ENCODE measurements at places on chromosomes 5 and 9.

DNA sequence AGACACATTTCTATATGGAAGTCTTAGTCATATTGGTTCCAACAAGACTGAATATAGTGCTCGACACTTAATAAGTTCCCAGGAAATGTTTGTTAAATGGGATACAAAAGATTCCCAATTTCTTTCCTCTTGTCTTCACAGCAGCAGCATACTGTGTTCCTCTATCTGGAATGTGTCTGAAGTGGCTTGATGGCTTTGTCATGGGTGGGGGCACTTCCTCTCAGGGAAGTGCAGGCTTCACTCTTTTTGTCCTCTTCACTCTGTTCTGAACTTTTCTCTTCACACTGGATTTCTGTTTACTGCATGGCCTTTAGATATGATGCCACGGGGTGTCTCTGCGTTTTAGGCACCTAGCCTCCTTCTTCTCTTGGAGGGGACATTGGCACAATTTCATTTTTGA lies 127.7 kb upstream of the C9orf72 start:
- no peak for DNase-seq

DNA sequence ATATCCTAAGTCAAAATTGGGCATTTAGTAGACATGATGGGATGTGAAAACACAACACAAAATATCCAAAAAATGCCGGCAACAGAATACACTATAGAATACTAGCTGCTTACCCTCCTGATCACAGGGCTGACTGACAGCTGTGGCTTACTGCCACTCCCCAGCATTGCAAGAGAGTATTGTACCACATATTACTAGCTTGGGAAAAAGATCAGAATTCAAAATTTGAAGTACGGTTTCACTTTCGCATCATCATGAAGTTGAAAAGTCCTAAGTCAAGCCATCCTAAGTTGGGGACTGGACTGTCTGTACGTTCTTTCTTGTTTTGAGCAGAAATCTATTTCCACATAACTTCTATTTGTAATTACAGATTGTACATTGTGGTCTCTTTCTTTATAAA lies 851.4 kb downstream of the MAT2B start:
- DNase-seq = no peak

DNA sequence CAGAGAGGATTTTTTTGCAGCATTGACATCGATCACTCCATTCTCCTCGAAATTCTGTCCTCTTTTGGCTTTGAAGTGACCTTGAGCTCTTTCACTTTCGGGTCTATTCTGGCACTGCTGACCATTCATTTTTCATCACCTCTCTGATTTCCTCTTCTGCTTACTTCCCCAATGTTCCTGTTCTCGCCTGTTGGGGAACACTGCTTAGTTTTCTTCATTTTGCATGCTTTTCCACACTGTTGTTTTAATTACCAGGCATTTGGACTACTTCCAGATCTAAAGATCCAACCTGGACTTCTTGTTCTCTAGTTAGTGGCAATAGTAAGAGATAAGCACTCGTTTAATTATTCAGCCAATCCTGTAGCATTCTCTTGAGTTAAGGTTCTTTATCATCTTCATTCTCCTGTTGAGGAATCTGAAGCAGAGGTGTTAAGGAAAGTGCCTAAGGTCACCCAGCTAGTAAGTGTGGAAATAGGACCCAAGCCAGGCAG lies 53.4 kb downstream of the MAN2A1 start:
- no peak for DNase-seq

DNA sequence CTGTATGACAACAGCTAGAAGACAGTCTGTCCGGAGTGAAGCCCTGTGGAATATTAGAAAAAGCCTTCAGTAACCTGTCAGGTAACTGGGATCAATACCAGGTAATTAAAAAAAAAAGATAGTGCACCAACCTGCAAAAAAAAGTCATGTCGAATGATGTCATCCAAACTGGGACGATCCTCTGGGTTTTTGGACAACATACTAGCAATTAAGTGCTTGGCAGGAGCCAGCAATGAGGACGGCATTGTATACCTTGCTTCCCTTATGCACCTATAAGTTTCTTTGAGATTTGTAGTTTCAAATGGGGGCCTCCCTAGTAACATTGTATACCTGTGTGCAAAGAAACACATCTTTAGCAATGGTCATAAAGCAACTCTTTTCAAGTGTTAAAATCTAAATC lies 2.8 kb downstream of the PLK2 start:
- no peak for DNase-seq

- DNase-seq = no peak
Observed at GRCh38 chr5:140321796-140322195, 18.9 kb upstream of the PFDN1 start.

- DNase-seq = no peak
Observed at GRCh38 chr5:141883184-141883891, 5.1 kb upstream of the PCDH1 start.

DNA sequence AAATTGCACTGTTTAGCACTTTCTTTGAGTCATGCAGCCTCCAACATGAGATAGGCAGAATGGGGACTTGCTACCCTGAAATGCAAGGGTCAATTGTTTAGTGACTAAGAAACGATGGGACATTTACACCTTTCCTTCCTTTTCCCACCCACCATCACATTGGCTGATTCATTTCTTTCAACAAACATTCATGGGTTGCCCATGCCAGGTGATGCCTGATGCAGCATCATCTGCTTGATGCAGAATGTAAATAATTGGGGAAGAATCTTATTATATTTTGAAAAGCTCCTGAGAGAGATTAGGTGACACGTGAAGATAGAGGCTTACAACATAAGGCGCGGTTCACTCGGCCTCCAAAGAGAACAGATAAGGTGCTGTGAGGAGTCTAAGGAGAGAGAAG lies 4.5 kb upstream of the TRMT10B start:
- DNase-seq = no peak

DNA sequence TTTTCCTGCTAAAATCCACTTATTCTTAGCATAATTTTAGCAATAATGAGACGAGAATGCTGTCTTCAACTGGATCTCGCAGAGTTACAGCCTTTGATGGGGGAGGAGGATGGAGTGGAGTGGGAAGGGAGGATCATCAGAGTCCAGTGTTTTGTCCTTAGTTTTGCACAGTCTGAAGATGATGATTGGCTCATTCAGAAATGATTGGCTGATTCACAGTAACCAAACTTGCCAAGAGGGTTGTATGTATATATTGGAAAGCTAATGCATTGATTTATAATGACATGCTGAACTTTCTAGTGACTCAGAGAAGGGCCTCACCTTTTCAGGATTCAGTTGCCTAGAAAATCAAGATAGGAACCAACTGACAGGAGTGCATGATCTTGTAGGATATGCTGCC lies 448.0 kb downstream of the CCDC171 start:
- no peak for DNase-seq

DNA sequence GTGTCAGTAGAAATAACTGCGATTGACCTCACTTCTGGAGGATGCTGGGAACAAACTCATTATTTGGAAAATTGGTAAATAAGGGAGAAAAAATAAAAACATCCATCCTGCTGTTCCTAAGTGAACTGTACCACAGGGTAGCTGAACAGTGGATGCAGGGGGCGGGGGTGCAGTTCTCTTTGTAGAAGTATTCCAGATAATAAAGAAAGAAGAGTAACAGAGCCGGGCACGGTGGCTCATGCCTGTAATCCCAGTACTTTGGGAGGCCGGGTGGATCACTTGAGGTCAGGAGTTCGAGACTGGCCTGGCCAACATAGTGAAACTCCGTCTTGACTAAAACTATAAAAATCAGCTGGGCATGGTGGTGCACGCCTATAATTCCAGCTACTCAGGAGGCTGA lies 132.1 kb downstream of the COL23A1 start:
- DNase-seq = no peak

GRCh38 chr9:75939536-75940111 lies 49.2 kb downstream of the PCSK5 start:
- no peak for DNase-seq

GRCh38 chr5:15821506-15821905 lies 321.5 kb downstream of the FBXL7 start:
- no peak for DNase-seq

DNA sequence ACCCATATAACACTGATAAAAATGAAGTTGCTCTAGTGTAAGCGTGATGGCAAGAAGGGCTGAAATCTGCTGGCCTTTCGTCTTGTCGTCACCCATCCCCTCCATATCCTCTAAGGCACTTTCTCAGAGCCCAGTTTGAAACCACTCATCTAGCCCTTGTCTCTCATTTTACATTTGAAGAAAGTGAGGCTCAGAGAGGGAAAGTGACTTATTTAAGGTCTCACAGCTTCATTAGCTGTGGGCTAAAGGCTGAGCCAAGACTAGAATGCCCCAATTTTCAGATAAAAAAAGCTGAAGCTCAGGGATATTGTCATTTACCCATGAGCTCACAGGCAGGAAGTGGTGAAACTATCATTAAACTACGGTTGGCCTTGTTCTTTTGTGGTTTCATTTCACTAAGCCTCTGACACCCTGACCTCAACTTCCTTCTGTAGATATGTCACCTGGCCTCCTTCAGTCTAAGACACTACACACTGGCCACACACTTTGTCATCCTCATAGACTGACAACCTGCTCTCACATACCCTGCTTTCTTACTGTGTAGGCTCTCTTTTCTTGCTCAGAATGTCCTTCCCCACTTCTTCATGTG lies 176.7 kb upstream of the DMAC1 start:
- DNase-seq = peak; percentile 24

GRCh38 chr5:144378681-144379080 lies 208.0 kb downstream of the KCTD16 start:
- DNase-seq = no peak

- DNase-seq = no peak
Observed at GRCh38 chr5:131064669-131065371, 100.2 kb downstream of the HINT1 start.
